Stimulated activated CD8-positive, alpha-beta memory T cell treated with anti-CD3 and anti-CD28 coated beads, Interleukin-4, amount 100 ng/mL, for 1 hour (primary cell): ENCODE measurements at places on chromosomes 5 and 9.
A peak's percentile ranks its signal among the peaks of the same experiment; 100 is the strongest.

DNA sequence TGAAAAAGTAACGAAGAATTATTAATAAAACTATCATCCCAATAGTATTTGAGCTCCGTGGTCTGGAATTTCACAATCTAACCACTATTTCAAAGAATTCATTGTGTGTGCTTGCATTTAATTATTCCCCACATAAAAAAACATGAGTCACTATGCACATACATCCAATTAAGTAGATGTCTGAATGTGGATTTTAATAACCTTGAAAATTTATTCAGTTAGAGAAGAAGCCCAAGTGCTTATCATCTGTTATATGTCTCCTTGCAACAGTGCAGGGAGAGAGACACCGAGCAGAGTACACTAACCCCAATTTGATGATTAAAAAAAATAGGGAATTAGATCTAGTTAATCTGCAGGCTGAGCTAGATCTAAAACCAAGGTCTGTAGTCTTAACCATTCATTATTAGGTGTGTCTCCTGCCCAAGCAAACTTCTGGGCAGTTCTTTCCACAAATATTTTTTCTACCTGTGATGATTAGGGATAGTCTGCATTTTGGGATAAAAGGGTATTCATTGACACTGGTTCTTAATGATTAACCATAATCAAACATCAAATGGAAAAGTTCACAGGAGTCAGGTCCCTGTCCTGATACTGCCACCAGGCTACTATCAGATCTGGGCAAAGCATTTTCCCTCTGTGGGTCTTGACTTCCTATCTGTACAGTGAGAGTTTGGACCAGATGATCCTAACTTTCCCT is 164.2 kb downstream of the GRIA1 start:
- no peak for DNase-seq

- DNase-seq: peak; percentile 69
These were observed 11.9 kb downstream of the GLIPR2 start for GRCh38 chr9:36148311-36149051.

DNA sequence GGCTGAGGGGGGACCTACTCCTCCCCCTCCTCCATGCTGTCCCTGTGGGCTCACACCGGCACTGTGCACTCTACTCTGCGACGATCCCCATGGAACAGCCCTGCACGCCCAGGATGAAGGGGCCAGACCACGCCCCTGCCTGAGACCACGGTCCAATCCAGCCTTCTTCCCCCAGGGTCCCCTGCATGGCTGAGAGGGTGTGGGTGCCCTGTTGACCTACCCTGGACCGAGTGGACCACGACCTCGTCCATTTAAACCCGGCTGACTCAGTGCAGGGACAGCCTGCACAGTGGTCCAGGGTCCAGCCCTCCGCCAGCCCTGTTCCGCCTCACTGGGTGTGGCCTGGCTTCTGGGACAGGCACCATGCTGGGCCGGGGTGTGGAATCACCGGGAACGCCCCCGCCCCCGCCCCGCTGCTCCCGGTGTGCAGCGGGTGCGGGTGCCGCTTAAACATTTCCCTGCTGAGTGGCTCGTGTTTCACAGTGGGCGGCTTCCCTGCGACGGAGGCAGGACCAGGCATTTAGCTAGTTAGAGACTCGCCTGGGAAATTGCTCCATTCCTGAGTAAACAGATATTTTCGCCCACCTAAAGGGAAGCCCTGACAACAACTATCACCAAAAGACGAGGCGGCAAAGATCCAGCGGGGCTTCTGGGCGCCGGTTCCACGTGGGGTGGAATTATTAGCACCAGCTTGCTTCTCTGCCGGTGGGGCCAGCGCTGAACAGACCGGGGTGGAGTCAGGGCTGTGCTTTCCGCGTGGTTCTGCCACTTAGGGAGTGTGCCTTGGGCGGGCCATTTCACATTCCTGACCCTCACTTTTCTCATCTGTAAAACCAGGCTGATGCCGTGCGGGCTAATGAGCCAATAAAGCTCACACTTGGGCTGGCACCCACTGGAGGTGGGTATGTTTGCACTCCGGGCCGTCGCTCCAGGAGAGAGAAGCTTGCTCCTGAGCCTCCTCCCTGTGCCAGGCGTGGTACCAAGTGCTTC is 22.6 kb downstream of the DBH start:
- no peak for DNase-seq

- no peak for DNase-seq
These were observed 64.7 kb upstream of the SPOCK1 start for GRCh38 chr5:137563646-137564397.

DNA sequence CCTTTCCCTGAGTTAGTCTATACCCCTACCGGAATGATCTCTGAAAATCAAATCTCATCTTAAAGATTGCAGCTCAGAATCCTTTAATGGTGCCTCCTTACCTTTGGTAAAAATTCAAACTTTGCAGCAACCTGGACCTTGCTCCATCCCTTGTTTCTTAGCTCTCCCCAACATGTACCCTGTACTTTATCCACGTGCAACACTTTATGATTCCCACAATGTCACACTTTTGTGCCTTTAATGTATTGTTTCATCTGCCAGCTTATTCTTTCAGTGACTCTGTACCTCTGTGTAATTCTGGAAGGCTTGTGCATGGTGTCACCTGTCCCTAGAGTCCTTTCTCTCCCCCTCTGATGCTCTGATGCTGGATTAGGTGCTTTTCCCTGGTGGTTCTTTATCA is 9.5 kb downstream of the ACO1 start:
- no peak for DNase-seq
